Activated CD4-positive, alpha-beta T cell treated with anti-CD3 and anti-CD28 coated beads, Interleukin-2, Interleukin-4, amounts not matched to agents 100 ng/mL and 50 ng/mL, durations not matched to agents 16 hours and 8 hours (primary cell): ENCODE measurements at places on chromosomes 1 and 21.

- DNase-seq = no peak
Observed at GRCh38 chr1:94593611-94594010, 52.1 kb upstream of the F3 start.

DNA sequence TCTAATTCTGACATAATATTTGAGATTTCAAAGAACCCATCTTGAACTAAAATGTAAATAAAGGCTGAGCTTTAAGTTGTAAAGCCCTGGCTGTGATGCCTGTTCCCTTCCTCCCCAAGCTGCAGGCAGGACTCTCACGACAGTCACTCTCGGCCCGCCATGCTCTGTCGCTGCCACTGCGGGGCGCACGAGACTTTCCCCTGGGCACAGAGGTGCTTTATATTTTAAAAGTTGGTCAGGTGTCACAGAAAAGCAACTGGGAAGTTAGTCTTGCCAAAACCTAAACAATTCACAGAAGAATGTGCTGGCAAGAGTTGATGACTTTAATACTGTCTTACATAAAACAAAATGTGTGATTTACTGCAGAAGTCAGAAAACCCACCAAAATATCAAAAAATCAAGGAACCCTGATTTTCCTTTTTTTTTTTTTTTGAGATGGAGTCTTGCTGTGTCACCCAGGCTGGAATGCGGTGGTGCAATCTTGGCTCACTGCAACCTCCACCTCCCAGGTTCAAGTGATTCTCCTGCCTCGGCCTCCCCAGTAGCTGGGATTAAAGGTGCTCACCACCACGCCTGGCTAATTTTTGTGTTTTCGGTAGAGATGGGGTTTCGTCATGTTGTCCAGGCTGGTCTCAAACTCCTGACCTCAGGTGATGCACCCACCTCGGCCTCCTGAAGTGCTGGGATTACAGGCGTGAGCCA, 10.7 kb downstream of the LRRC47 start:
- DNase-seq = no peak

DNA sequence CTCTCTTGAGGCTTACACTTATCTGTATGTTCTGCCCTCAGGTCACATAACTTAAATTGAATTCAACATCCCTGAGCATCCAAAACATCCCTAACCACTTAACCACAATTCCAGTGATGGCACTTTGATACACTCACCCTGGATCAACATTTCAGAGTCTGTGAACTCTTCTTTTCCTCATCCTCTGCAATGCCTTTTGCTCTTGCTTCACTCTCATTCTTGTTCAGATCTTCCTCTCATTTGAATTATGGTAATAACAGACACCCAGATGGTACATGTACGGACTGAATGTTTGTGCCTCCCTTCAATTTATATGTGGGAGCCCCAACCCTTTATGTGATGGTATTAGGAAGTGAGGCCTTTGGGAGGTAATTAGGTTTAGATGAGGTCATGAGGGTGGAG, 33.4 kb downstream of the PTGER3 start:
- no peak for DNase-seq

- DNase-seq = no peak
Observed at GRCh38 chr1:99173900-99174299, 90.4 kb upstream of the PLPPR4 start.

DNA sequence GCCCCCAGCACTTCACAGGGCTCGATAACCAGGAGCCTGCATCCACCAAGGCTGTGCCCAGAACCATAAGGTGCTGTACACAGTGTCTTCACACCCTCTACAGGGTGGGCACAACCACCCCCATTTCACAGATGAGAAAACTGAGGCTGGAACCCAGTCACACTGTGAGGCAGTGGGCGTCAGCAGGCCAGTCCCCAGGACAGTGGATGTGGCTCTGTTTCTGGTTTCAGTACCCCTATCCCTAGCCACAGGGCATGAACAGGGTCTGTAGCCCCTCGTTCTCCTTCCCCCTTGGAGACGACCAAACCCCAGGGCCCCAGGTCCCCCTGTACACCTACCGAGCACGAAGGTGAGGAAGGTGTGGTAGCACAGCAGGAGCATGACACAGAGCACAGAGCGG, 27.6 kb downstream of the TTC39A start:
- no peak for DNase-seq

- no peak for DNase-seq
Observed at GRCh38 chr21:45558044-45558721, 15.9 kb upstream of the SLC19A1 start.
